HFFc6 (cell line): ENCODE measurements at places on chromosomes 11 and 22. TPM values are rescaled to one million over a fixed set of nuclear protein-coding genes. Genes with fewer than 3 reads are reported as not detected.

DNA sequence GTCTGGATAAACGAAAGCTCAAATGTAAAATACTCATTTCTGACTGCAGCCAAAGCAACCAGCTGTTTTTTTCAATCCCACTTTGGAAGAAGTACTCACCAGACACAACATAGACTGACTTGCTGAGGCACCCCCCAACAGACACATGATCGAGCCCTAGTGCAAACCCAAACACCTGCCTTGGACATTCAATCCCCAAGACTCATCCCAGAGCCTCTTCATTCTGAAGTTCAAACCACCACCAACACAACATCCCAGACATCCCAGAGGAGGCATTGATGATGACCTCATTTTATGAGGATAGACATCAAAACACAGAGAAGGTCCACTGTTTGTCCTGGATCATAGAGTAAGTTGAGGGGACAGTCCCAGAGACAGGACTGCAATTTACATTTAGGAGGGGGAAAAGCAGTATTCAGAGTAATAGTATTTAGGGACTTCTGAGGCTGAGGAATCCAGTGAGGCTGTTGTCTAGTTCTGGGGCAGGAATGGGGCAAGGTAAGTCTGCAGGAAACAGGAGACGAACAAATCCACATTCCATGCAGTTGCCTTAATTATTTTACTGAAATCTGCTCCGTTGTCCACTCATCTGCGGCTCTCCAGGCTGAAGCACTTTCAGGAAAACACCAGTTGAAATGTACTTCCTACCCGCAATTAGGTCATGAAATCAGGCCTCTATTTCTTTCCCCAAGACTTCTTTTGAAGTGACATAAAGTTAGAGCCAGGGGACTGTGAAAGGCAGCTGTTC, 54.8 kb downstream of the CLPB start:
- no peak for DNase-seq
- H3K27me3 ChIP-seq: no peaks in the 10 kb centered on the region
- peaks cover 4% of the 10 kb centered on the region; the same call in 1 of the 2 replicates for H3K36me3 ChIP-seq
- H3K27ac ChIP-seq: no peak overlapping the region

DNA sequence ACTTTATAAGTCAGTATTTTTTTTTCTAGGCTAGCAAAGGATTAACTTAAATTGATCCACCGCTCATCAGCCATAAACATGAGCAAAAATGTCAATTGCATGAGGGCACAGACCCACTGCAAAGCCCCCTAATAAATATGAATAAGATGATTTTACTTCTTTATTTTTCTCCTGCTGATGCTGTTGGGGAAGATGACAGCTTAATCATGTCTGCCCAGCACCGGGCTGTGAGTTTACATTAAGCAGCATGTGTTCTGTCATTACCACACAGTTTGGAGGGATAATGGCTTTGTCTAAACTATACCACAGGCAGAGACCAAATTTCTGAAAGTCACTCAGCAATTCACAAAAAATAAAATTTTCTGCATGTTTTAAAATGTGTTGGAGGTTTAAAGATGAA, 346.3 kb downstream of the LRRC4C start:
- no peak for DNase-seq
- no peaks in the 10 kb centered on the region for H3K4me1 ChIP-seq
- H3K27ac ChIP-seq: no peak overlapping the region

GRCh38 chr11:116396331-116396730, 376.5 kb downstream of the BUD13 start:
- DNase-seq: no peak
- H3K36me3 ChIP-seq: no peaks in the 10 kb centered on the region
- H3K27ac ChIP-seq: no peak overlapping the region
- no peaks in the 10 kb centered on the region for H3K27me3 ChIP-seq

DNA sequence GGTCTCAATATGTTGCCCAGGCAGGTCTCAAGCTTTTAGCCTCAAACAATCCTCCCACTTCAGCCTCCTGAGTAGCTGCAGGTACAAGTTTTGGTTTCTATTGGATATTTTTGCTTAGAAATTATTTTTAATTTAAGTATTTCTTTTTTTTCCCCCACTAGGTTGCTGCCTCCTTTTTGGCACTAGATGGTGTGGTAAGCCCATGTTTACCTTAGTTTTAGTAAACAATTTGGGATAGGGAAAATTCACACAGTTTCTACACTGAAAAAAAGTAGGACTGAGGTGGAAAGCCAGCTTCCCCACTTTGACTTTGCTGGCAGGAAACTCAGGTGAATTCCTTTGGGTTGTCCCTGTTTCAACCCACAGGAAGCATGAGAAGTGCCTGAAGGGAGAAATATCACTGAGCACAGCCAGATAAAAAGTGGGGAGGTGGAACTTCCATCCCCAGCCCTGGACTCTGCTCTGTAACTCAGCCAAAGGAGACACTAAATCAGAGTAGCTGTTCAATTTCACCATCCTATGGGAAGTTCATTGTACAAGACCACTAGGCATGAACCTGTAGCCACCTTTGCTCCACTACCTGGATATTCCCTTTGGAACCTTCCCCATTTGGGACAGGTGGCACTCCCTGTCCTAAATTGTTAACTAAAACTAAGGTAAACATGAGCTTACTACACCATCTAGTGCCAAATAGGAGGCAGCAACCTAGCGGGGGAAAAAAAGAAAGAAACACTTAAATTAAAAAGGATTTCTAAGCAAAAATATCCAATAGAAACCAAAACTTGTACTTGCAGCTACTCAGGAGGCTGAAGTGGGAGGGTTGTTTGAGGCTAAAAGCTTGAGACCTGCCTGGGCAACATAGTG, 154.4 kb upstream of the FAT3 start:
- no peaks in the 10 kb centered on the region; the same call in 1 of the 2 replicates for H3K27me3 ChIP-seq
- no peak overlapping the region for H3K27ac ChIP-seq
- H3K4me3 ChIP-seq: no peak overlapping the region
- peak; percentile 1 for DNase-seq

- DNase-seq: no peak
- no peak overlapping the region for H3K27ac ChIP-seq
- H3K4me1 ChIP-seq: peaks cover 4% of the 10 kb centered on the region; the same call in 1 of the 2 replicates
- no peak overlapping the region for H3K4me3 ChIP-seq
- peaks cover 4% of the 10 kb centered on the region for H3K27me3 ChIP-seq
- peaks cover 16% of the 10 kb centered on the region for H3K36me3 ChIP-seq
Measured at GRCh38 chr11:68052137-68052873, 13.5 kb downstream of the TCIRG1 start.

The OR51B2 gene
- not detected in 3 replicates for total RNA-seq

The AQP11 gene
- 1.1 to 1.6 TPM (median 1.2 TPM) in 3 replicates for total RNA-seq

The LRRC74B gene
- not detected in 2 replicates for total RNA-seq
